ENCODE measurements at places on chromosomes 11 and 22.

- DNase-seq: no peak
These were observed 61.9 kb downstream of the EHF start for GRCh38 chr11:34682825-34683224.

- no peak for DNase-seq
These were observed 72.0 kb downstream of the CYTH4 start for GRCh38 chr22:37354261-37354660.

DNA sequence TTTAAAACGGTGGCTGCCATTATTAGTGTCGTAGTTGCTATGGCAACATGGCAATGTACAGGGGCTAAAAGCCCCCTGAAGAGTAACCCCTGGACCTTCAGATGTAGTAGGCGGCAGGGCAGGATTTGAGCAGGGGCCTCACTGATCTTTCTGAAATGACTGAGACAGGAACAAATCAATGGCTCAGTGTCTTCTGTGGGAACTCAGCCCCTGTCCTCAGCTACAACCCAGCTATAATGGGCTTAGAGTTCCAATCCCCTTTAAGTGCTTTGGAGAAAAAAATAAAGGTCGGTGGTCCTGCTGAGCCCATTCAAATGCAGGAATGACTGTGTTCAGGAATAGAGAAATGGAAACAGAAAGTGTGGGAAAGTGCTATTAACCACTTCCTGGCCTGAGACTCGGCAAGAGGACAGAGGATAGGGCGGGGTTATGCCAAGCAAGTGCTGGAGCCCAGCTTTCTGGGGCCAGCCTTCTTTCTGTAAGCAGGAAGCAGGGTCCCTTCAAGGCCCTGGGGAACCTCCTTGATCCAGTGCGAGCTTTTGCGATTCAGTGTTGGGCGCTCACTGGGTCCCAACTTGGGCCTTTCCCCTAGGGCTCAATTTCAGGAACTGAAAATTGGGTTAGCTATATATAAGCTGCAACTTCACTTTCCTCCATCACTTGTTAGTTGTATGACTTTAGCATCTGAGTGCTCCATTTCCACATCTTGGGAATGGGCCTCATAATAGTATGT lies 6.1 kb upstream of the CD82 start:
- DNase-seq: no peak

DNA sequence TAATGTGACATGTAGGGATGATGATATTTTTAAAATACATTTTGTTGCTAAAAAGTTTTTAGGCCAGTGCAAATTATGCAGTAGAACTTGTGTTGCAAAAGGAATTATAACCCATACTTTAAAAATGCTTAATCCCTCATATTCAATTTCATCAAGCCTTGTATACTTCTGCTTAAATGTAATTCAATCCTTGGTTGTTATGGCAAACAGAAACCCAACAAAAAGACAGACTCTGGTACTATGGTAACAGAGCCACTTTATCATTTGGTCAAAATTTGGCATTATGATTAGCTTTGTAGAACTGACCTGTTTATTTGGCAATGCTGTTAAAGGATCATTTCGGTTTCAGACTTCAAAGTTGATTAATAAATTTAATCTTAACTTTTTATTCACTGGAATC lies 284.8 kb downstream of the TMEM135 start:
- DNase-seq: no peak

DNA sequence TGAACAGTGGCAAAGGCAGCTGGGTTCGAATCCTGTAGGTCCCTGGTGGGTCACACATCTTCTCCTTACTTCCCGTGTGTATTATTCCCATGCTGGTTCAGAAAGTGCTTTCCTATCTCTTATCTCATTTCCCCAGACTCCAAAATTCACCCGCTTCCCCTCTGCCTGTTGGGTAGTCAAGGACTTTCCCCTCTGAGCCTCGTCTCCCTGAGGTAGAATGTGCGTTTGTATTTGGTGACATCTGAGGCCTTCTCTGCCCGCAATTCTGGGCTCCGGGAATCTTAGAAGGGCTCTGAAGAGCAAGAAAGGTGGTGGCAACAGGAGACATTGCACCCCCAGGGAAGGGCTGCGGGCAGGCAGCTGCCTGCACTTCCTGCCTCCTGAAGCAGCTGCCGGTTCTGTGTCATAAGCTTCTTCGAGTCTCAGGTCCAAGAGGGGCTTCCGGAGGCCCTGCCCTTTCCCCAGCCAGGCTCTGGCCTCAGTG lies 5.9 kb downstream of the LRRC32 start:
- DNase-seq: no peak

DNA sequence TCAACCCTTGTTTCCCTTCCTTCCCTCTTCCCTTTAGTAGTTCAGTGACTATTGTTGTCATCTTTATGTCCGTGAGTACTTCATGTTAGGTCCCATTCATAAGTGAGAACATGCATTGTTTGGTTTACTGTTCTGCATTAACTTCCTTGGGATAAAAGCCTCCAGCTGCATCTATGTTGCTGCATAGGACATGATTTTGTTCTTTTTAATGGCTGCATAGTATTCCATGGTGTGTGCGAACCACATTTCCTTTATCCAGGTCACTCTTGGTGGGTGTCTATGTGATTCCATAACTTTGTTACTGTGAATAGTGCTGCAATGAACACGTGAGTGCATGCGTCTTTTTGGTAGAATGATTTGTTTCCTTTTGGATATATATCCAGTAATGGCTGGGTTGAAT lies 163.3 kb downstream of the FBXO7 start:
- DNase-seq: no peak

- no peak for DNase-seq
These were observed 135.3 kb downstream of the CCDC34 start for GRCh38 chr11:27227736-27228135.

DNA sequence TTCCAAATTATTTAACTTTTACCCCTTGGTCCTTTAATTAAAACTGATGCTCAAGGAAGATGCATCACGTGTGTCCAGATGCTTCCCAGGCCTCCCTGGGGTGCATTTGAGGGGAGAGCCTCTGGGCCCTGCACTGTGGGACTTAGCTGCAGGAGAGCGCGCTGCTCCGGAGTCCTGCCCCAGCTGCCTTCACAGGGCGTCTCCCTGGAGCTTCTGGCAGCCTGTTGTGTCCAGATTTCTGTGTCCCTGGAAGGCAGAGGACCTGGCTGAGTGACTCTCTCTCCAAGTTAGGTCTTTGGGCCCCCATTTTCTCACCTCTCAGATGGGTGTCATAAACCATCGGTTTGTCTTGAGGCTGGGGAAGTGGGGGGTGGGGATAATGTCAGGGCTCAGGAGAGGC lies 3.0 kb downstream of the ARHGAP8 start:
- no peak for DNase-seq

DNA sequence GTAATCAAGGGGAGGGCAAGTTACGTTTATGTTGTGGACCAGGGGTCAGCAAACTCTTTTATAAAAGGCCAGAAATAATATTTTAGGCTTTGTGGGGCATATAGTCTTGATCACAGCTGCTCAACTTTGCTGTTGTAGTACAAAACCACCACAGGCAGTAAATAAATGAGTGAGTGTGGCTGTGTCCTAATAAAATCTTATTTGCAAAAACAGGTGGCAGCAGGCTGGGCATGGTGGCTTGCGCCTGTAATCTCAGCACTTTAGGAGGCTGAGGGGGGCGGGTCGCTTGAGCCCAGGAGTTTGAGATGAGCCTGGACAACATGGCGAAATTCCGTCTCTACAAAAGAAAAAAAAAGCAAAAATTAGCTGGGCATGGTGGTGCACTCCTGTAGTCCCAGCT lies 57.9 kb upstream of the NUP160 start:
- no peak for DNase-seq

DNA sequence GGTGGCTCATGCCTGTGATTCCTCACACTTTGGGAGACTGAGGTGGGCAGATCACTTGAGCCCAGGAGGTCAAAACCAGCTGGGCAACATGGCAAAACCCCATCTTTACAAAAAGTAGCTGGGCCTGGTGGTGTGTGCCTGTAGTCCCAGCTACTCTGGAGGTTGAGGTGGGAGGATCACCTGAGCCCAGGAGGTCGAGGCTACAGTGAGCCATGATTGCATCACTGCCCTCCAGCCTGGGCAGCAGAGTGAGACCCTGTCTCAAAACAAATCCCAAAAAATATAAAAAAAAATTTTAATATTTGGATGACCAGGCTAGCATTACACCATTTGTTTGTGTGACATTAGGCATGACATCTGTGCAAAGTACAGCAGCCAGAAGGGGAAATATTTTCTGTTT lies 49.7 kb upstream of the CTTN start:
- DNase-seq: no peak

DNA sequence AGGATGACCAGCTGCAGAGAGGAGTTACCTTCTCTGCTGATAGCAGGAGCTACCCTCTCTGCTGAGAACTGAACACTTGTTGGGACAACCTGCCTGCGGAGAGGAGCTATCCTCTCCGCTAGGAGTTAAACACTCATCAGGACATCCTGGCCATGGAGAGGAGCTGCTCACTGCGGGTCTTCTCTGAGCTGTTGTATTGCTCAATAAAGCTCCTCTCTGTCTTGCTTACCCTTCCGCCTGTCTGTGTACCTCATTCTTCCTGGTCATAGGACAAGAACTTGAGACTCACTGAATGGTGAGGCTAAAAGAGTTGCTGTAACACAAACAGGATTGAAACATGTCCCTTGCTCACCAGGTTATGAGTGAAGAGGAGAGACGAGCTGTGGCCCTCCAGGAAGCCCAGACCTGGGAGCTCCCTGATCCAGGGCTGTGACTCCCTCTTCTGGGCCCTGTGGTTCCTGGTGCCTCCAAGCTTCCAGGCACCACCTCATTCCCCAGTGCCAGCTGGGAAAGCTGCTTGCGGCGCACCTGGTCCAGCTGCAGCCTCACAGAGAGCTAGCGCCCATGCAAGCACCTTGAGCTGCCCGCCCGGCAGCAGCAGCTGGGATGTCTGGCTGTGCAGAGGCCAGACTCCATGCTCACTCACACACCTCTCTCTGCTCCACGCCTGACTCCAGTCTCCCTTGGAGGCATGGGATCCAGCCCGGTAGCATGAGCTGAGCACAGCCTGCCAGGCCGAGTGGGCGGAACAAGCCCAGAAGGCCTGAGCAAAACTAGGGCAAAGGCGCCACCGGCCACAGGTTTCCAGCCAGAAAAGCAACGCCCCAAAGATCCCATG lies 50.5 kb downstream of the RAB30 start:
- no peak for DNase-seq

DNA sequence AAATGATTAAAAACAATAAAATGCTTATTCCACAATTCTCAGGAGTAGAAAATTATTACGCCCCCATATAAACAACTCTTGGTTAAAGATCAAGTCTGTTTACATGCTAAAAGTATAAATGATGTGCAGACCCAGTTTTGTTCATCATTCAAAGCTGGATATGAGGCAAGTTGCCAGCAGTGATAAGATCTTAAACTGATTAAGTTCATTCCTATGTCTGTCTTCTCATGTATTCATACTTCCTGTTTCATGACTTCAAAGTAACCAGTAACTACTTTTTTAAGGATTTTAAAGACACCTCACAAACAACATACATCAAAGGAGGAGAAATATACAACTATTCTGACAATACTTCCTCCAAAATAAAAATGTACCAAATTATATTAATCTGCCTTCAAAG lies 55.0 kb upstream of the ARHGAP32 start:
- DNase-seq: no peak

- DNase-seq: no peak
These were observed 85.2 kb downstream of the CCDC81 start for GRCh38 chr11:86459682-86460460.

DNA sequence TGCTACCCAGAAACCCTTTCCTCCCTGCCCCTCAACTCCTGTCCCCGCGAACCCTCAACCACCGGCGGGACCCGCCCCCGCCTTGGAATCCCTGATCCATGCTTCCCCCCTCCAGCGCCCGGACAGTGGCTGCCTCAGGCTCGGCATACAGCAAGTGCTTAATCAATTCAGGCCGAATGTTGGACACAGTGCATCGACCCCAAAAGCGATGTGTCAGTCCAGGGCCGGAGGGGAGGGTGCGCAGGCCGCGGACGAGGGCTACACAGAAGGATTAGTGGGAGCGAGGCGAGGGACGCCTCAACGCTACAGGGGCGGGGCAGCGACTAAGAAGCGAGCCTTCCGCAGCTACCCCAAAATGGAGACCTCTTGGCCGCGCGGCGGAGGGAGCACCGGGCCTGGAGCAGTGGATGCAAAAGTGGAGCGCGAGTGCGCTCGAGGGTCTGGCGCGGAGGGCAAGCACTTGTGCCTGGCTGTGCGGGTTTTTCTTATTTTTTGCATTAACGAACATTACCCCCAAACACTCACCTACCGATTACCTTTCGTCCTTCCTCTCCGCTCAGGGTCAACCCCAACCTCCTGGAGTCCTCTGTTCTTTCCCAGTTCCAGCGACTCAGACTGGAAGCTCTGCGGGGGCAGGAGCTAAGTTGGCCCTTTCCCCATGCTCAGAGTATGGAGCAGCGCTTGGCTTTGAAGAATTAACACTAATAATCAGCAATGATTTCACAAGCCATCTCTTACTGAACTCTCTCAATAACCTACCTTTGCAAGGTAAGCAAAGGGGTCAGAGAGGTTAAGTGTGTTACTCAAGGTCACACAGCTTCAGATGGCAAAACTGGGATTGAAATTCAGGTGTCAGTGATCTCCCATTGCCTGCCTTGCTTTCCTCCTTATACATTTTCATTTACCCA lies 30.0 kb upstream of the WNT11 start:
- no peak for DNase-seq

- no peak for DNase-seq
These were observed 344.4 kb downstream of the CTTN start for GRCh38 chr11:70742553-70743291.

GRCh38 chr11:2095542-2095941 lies 43.6 kb downstream of the IGF2 start:
- no peak for DNase-seq

- DNase-seq: no peak
These were observed 22.4 kb upstream of the GNB1L start for GRCh38 chr22:19876941-19877625.

DNA sequence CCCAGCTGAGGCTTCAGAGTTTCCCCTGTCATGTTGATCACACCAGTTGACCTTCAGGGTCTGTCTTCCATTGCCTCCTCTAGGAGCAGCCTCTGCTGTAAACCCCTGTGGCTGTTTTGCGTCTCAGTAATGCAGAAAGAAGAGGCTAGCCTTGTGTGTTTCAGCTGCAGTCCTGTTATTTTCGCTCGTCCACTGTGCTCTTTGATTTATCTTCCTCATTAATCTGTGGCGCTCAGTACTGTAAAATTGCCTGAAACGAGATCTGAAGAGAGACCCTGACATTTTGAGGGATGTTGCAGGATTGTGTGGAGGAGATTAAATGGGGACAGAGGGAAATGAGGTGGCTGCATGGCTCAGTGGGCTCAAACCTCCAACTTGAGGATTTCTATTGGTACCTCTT lies 163.7 kb downstream of the DBX1 start:
- no peak for DNase-seq

DNA sequence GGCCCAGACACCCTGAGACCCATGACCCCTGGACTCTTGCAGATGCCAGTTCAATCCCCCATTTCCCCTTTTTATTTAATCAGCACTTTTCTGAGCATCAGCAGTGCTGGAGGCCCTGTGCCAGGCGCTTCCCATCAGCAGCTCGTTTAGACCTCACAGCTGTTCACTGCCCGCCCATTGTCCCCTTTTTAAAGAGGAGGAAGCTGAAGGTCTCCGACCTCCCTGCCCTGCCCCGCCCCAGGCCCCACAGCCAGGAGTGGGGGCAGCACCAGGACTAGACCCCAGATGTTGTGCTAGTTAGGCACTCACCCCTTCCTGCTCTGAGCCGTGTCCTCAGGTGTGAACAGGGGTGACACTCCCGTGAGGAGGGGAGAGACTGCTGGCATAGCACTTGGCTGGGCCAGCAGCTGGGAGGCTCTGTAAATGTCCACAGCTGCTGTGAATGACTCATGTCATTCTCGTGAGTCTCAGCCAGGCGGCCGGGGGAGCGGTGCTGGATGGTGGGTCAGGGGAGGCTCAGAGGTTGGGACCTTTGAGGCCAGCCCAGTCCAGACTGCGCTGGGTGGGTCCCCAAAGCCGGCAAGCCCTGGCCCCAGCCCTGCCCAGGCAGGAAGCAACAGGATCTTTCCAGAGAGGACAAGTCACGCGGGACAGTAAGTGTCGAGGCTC lies 19.9 kb downstream of the EMID1 start:
- no peak for DNase-seq
